ENCODE measurements at places on chromosomes 7 and 10.

GRCh38 chr10:30758338-30758737, 128.8 kb upstream of the LYZL2 start:
- DNase-seq, result no peak

GRCh38 chr10:3806603-3807002, 21.6 kb upstream of the KLF6 start:
- no peak for DNase-seq

GRCh38 chr10:114632869-114633715, 25.0 kb downstream of the ABLIM1 start:
- DNase-seq, result no peak

DNA sequence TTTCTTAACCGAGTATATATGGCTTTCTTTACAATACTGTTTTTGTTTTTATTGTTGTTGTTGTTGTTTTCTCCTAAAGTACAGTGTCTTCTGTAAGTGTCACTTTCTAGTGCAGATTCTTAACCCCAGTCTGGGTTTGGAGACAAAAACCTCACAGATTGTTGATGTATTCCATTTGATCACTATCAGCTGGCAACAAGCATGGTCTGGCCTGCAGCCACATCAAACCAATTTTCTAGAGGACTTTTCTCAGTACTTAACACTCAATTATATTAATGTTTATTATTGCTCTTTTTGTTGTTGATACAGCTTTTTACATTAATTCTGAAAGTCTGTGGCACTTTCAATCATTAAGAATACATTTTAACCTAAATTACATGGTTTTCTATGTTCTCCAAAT, 17.1 kb downstream of the LRRN3 start:
- DNase-seq, result no peak

GRCh38 chr10:30116041-30116491, 56.7 kb upstream of the JCAD start:
- no peak for DNase-seq

- DNase-seq, result no peak
Measured at GRCh38 chr7:149872419-149873073, 1.2 kb upstream of the ATP6V0E2 start.

GRCh38 chr10:35328404-35329037, 7.8 kb upstream of the CCNY start:
- no peak for DNase-seq
